Mesenchymal stem cell (in vitro differentiated cells and primary cell): ENCODE measurements at places on chromosomes 2 and 18.

- peak; percentile 14 for DNase-seq
Measured at GRCh38 chr2:165645930-165646831, 147.9 kb downstream of the GALNT3 start.

DNA sequence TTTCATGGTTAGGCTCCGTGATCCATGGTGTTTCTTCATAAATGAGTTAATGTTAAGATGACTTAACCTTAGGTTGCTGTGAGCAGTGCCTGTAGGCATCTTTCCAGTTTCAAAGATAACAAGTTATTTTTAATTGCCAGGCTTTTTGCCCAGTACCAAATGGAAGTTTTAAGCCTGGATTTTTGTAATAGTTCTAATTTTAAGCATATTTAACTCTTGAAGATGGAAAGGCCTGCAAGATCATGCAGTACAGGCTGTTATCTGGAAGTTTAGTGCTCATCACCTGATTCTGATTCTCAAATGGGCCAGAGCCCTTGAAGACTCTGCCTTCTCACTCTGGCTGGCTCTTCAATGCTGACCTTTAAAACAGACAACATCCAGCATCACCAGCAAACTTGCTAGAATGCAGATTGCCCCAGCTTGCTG, 141.3 kb downstream of the NCK2 start:
- DNase-seq: peak; percentile 14

DNA sequence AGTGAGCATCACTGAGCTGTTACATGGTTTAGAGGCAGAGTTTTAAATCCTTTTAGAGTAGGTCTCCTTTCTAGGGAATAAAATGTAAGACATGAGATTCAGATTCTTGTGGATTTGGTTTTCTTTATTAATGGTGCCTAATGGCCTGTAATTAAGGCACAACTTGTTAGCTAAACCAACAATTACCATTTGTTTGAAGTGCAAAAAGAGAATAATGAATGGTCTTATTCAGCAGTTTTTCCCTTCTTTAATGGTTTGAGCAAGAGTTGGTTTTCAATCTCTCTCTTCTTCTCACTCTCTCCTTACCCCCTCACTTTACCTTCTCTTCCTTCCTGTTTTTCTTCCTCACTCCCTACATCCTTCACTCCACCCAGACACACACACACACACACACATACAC, 312.2 kb upstream of the TRIB2 start:
- no peak for DNase-seq

GRCh38 chr2:128362889-128363228, 44.2 kb upstream of the HS6ST1 start:
- DNase-seq: peak; percentile 79

GRCh38 chr2:33518200-33518599, 41.8 kb downstream of the RASGRP3 start:
- no peak for DNase-seq

GRCh38 chr2:7899241-7899640, 782.6 kb upstream of the ID2 start:
- DNase-seq: no peak

- DNase-seq: no peak
Measured at GRCh38 chr18:74248595-74248994, 43.2 kb downstream of the CYB5A start.

- no peak for DNase-seq
Measured at GRCh38 chr2:166152064-166152463, 24.2 kb upstream of the SCN1A start.

- DNase-seq: no peak
Measured at GRCh38 chr2:227473122-227473461, 1.1 kb downstream of the AGFG1 start.

DNA sequence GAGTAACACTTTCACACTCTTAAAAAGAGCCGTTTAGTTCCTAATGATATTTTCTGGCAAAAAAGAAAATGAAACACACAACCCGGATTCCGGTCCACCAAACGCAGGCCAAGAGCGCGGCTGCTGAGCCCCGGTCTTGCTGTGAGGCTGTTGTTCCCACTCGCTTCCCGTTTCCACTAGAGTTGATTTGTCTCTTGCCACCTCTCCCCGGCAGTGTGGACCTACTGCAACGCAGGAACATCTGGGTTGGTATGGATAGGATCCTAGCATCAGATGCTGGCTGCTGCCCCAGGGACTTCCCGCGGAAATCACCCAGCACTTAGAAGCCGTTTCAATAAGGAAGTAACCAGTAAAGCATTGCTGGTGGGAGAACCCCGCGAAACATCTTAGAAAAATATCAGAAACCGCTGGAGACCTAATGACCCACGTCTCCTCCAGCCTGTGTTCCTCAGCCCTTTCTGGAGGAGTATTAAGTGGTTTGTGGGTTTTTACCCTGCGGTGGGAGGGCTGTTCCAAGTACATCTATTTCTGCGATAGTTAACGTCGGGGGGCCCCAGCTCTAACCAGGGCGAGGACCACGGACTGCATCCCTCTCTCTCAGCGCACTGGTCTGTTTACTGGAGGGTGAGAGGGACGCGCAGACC, 939 bp downstream of the DOCK10 start:
- peak; percentile 42 for DNase-seq

DNA sequence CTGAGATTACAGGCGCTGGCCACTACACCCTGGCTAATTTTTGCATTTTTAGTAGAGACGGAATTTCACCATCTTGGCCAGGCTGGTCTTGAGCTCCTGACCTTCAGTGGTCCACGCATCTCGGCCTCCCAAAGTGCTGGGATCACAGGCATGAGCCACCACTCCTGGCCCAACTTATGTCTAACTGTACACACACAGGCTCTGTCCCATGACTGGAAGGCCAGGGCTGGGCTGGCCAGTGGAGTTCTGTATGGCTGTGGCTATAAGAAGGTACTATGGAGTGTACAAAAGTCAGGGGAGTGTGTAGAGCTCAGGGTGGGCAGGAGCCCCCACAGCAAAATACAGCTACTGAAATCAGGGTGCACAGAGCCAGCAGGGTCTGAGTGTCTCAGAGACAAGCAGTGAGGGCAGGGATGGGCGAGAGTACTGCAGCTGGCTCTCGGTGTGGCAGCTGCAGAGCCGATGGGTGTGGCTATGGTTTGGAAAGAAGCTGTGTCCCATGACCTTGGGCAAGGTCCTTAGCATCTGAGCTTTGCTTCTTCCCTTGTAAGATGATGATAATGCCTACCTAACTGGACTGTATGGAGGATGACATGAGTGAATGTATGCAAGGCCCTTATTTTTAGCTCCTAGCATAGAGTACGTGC, 10.4 kb upstream of the MSGN1 start:
- no peak for DNase-seq

- DNase-seq: peak; percentile 25
Measured at GRCh38 chr2:108323619-108324018, 34.9 kb downstream of the SULT1C2 start.

GRCh38 chr2:233418761-233419546, 64.7 kb downstream of the DGKD start:
- peak; percentile 94 for DNase-seq

- no peak for DNase-seq
Measured at GRCh38 chr18:8754995-8755960, 49.9 kb downstream of the MTCL1 start.

DNA sequence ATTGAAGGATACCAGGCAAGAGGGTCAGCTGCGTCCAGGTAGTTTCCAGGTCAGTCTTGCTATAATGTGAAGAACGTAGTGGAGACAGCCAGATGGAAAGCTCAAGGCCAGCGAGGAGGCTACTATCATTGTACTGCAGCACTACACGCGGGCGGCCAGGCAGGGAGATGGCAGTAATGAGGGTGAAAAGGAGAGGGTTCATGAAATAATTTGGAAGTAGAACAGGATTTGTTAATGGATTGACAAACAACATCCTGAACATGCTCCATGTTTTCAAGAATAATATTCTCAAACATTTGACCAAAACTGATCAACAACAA, 17.1 kb downstream of the SPIRE1 start:
- no peak for DNase-seq

GRCh38 chr2:176084611-176085119, 903 bp upstream of the EVX2 start:
- DNase-seq: no peak

- DNase-seq: no peak
Measured at GRCh38 chr2:72921088-72921851, 4.0 kb downstream of the EMX1 start.

- DNase-seq: peak; percentile 9
Measured at GRCh38 chr18:75477900-75478299, 50.4 kb upstream of the SMIM21 start.

- no peak for DNase-seq
Measured at GRCh38 chr2:198476007-198476406, 671.6 kb downstream of the PLCL1 start.

GRCh38 chr2:212595036-212595654, 56.5 kb upstream of the ERBB4 start:
- DNase-seq: peak; percentile 3

- DNase-seq: no peak
Measured at GRCh38 chr2:128980475-128980874, 661.8 kb upstream of the HS6ST1 start.

GRCh38 chr2:47888581-47889280, 17.6 kb downstream of the FBXO11 start:
- DNase-seq: peak; percentile 70

DNA sequence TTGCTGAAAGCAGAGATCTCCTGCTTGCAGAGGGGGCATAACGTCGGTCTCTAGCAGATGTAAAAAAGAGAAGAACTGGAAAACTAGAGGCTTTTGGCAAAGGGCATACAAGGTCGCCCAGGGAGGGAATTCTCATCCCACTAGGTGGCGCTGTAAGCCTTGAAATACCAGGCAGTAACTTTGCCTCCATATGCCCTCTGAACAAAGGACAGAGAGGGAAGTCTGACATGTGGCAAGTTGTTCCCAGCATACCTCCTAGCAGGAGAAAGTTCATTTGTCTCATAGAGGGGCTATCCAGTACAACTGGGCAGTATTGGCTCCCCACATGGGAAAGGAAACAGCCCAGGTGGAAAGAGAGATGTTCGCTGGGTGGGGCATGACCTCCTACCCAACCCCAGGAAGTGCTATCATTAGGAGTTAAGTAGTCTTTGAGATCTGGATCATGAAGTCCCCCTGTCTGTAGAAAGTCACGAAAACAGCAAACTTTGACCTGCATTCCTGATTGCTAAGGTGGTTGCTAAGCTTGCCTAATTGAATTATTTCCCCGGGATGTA, 39.9 kb downstream of the STK17B start:
- no peak for DNase-seq

- peak; percentile 22 for DNase-seq
Measured at GRCh38 chr2:12684471-12684936, 32.2 kb upstream of the TRIB2 start.

GRCh38 chr18:62118328-62118727, 68.5 kb downstream of the PIGN start:
- DNase-seq: no peak

- DNase-seq: no peak
Measured at GRCh38 chr2:101879466-101879865, 112.3 kb upstream of the IL1R2 start.

GRCh38 chr2:19337202-19337601, 21.2 kb downstream of the OSR1 start:
- DNase-seq: no peak

DNA sequence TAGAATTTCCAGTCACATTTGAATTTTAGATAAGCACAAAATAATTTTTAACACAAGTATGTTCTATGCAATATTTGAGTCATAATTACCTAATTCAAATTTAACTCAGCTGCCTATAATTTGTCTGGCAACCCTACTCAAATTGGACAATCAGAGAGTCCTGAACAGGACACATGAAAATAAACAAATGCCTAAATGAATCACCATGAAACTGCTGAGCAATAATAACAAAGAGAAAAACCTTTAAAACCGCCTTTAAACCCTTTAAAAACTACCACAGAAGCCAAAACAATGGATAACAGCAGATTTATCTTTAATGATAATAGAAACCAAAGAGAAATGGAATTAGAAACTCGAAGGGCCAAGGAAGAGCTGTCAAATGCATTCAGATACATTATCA, 39.5 kb downstream of the ARL4C start:
- DNase-seq: peak; percentile 26

- DNase-seq: no peak
Measured at GRCh38 chr2:239369631-239370161, 31.1 kb downstream of the HDAC4 start.

DNA sequence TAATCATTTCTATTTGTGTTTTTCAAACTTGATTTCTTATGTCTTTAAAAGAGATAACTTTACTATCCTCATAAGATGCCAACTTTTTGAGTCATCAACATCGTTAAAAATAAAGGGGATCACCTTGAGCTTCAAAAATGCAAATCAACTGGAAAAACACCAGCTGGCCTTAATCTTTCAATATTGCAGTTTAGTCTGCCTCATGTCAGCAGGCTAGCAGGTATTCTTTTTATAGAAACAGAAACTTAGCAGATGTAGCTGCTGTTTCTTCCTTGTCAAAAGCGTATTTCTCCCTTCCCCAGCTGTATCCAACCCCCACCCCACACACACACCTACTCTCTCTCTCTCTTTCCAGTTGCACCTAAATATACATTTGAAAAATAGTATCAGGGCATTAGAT, 154.1 kb upstream of the ZNF804A start:
- no peak for DNase-seq

DNA sequence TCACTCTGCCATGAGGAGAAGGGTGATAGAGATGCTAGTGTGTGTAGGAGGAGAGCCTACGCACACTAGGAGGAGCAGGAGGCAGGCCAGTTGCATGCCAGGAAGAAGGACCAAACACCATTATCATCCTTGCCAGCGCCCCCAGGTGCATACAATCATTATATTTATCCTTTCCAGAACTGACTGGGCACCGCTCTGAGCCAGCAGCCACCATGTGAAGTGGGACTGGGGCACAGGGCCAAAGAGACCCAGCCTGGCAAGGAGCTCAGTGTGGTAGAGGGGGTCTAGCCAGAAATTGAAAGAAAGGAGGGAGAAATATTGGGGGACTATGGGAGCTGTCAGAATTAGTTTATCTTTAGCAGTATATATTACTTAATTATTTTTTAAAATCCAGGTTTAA, 8.3 kb upstream of the GPR148 start:
- DNase-seq: no peak

- no peak for DNase-seq
Measured at GRCh38 chr18:48358868-48359267, 50.3 kb downstream of the ZBTB7C start.

GRCh38 chr18:78105611-78106010, 856.0 kb downstream of the GALR1 start:
- no peak for DNase-seq

DNA sequence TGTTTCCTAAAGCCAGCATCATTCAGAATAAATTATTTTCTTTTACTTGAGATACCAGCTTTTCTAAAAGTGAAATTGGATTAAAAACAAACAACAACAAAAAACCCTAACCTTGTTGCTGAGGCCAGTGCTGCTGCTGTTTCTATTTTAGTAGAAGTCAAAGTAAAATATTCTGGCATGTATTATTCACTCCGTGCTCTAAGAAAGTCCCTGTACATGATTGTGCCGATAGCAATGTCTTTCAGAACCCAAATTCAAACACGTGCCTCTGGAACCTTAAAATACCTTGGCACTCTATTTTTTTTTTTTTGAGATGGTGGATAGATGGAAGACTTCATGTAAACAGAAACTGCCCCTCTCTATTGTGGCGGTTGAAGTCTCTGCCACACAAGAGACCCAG, 43.7 kb downstream of the TANC1 start:
- no peak for DNase-seq

DNA sequence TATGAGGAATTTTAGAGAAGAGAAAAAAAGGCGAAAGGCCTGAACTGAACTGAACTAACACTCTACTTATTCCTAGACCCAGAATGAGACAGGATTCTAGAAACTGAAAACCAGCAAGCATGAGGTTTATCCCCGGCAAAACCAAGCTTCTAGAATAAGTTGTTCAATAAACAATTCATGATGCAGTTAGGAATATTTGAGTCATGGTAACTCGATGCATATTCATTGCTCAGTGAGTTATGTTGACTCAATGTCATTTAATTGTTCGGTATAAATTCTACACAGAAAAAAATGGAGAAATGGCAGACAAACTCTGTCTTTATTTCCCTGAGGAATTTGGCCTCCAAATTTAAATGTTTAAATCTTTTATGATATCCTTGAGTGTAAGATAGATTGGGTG, 321.5 kb downstream of the SATB2 start:
- DNase-seq: no peak
